ENCODE measurements at places on chromosomes 5 and 9.
A peak's percentile ranks its signal among the peaks of the same experiment; 100 is the strongest.

DNA sequence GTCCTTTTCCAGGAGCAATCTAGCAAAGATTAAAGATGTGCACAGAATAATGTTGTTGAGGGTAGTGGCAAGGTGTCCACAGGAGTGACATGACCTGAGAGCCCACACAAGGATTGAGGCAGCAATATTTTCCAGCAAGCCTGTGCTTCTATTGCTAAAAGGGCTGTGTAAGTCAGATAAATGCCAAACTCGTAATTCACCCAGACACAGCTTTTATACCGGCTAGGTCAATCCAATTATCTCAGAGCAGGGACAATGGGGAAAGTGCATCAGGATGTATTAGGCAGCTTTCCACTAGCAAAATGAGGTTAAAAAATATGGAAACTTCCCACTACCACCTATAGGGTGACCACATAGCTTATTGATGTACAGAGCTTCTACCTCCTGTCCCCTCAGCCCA lies 34.8 kb upstream of the RAB3C start:
- H3K4me3 ChIP-seq, result no peak overlapping the region
- H3K4me1 ChIP-seq, result peaks cover 36% of the 10 kb centered on the region
- no peak for DNase-seq
- H3K36me3 ChIP-seq, result no peaks in the 10 kb centered on the region
- no peaks in the 10 kb centered on the region for H3K27me3 ChIP-seq

GRCh38 chr9:21002040-21002439 lies 29.4 kb downstream of the HACD4 start:
- H3K27ac ChIP-seq, result no peak overlapping the region
- peaks cover 11% of the 10 kb centered on the region for H3K4me1 ChIP-seq

- H3K27me3 ChIP-seq, result no peaks in the 10 kb centered on the region
- DNase-seq, result peak; percentile 38
- no peak overlapping the region for H3K4me3 ChIP-seq
- H3K4me1 ChIP-seq, result peaks cover 19% of the 10 kb centered on the region
- no peaks in the 10 kb centered on the region for H3K36me3 ChIP-seq
Observed at GRCh38 chr5:43416803-43417394, 4.7 kb upstream of the CCL28 start.

GRCh38 chr9:135694414-135694813 lies 4.9 kb downstream of the SOHLH1 start:
- no peak for DNase-seq
- H3K27me3 ChIP-seq, result no peaks in the 10 kb centered on the region
- no peak overlapping the region for H3K27ac ChIP-seq
- no peak overlapping the region for H3K4me3 ChIP-seq
- no peaks in the 10 kb centered on the region for H3K4me1 ChIP-seq
- H3K36me3 ChIP-seq, result no peaks in the 10 kb centered on the region

DNA sequence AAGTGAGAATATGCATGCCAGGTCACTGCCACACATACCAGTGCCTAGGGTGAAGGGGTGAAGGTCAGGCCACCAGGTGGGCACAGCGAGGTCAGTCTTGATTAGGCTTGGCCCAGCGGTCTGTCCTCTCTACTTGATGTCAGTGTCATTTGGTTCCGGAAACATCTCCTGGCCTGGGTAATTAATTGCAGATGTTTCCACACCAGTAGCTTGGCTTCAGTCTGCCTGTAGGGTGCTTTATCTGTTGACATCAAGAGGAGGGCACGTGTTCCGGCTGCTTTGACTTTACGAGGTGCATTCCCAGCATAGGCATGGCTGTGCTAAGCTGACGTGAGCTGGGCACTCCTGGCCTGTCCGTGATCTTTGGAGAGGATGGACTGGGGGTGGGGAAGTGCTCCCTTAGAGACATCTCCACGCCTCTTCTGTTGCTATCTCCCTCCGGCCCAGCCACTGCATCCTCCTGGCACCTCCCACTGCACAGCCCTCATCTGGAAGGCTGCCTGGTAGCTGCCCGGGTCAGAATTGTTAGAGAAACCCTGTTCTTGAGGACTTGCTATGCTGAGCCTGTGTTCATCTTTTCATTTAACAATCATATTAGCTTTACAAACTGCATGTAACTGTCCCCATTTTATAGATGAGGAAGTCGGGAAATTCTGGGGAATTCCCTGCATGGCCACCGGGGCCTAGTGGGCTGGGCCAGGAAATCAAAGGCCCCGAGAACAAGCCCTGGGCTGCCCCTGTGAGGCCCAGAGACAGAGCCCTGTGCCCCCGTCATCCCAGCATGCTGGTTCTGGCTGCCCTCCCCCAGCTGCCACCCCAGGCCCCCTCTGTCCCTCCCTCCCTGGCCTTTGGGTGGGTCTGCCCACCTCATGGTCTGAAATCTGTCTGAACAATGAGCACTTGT lies 29.1 kb downstream of the JADE2 start:
- peaks cover 62% of the 10 kb centered on the region for H3K4me1 ChIP-seq
- H3K27ac ChIP-seq, result peak overlapping the region; percentile 98
- H3K4me3 ChIP-seq, result no peak overlapping the region
- no peaks in the 10 kb centered on the region for H3K27me3 ChIP-seq
- DNase-seq, result peak; percentile 67
